Spleen (tissue), 13 donors: ENCODE measurements at places on chromosomes 12 and 14. TPM values are rescaled to one million over a fixed set of nuclear protein-coding genes. Genes with fewer than 3 reads are reported as not detected.

- no peak for DNase-seq
Measured at GRCh38 chr14:104473244-104473565, 106.4 kb upstream of the C14orf180 start.

DNA sequence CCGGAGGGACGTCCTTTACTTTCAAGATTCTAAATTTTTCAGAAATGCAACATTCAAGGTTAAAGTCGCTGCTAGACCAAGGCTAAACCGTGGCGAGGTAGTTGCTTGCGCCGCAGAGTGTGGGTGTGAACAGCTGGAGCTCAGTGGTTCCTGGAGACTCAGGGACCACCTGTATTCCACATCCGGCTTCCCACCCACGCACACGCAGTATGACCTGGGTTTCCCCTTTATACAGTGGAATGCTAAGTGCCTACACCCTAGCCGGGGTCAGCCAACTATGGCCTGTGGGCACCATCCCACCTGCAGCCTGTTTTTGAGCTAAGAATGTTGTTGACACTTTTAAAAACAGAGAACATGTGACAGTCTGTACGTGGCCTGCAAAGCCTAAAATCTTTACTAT is 42.9 kb upstream of the TESC start:
- no peak for DNase-seq

The FLRT2 gene
- total RNA-seq = 48.3 TPM

The IFNG-AS1 gene
- 21.2 TPM for total RNA-seq

The GPD1 gene
- not detected for total RNA-seq

DNA sequence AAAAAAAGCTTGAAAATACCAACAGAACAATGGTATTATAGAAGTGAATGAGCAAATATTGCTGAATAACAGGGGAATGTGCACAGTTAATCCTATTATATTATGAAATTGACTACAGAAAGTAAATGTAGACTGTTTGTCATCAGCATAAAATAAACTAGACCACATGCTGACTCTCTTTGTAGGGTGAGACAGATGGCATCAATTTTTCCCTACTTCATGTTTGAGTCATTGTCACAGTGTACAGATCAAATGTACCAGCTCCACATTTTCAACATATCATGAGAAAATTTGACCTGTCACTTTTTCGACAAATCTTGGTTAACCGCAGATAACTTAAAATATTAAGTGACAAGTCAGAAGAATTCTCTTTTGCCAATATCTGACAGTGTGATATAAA is 421.0 kb downstream of the RPL10L start:
- DNase-seq = no peak

GRCh38 chr14:31712244-31713127 is 151.3 kb downstream of the NUBPL start:
- peak; percentile 75 for DNase-seq

DNA sequence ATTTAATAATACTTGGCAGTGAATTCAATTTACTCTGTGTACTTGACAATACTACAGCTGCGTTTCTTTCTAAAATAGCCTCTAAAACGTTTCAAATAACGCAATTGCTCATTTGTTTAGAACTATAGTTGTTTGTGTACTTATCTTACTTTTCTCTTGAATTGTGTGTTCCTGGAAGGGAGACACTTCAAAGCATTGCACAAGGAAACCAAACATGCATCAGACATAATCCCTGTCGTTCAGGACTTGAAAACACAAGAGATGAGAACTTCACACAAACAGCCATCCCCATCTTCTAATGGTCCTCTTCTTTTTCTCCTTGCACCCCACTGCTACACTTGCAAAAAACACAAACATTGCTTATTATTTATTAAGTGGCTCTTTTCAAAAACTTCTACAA is 38.5 kb downstream of the PTGER2 start:
- no peak for DNase-seq

The KIF5A gene
- total RNA-seq = not detected

DNA sequence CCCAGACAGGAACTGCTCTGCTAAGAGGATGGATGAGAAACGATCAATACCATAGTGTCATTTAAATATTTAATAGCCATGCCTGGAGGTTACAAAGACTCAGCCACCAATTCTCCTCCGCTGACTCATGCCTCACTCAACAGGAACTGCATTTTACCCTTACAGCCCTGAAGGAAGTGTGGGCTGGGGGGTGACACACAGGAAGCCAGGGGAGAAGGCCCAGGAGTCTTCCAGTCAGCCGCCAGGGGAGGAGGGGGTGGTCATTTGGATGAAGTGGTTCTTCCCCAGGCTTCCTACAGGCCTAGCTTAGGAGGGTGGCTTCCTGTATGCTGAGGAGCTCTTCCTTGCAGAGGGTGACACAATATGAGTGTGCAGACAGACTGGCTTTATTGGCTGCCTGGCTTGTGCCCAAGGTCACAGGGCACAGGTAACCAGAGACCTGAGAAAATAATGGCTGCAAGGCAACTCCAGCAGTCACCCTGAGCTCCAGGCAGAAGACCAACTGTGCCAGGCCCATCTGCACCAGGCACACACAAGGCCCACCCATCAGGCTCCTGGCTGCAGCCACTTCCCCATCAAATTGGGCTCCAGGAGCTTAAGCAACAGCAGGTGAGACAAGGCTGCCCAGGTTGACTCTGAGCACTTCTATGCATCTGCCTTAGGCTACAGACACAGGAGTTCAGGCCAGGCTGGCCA is 30.6 kb upstream of the RPLP0 start:
- DNase-seq = peak; percentile 88

DNA sequence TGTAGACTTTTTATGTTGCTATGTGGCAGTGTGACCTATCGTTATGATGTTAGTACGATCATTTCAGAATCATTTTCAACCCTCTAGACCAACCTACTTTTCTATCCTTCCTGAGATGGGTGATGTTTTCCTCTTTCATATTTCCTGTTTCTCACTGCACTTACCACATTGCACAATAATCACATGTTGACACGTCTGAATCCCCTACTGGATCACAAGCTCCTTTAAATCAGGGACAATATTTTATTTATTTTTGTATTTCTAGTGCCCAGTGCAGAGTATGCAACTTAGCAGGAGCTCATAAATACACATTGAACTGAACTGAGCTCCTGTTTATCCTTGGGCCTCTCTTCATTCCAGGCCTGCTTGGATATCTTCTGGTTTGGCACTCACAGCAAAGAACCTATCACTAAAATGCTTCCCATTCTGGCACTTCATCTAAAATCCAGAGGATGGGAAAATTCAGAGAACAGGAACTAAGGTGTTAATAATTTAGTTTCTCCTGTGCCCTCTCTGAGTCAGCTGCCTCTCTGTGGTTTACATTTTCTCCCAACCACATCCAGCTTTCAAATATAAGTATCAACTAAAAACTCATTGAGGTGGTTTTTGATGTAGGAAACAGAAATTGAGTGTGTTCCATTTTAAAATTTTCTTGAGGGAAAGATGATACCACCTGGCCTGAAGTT is 69.4 kb upstream of the DYRK2 start:
- no peak for DNase-seq

The OLR1 gene
- total RNA-seq = 1.4 TPM

DNA sequence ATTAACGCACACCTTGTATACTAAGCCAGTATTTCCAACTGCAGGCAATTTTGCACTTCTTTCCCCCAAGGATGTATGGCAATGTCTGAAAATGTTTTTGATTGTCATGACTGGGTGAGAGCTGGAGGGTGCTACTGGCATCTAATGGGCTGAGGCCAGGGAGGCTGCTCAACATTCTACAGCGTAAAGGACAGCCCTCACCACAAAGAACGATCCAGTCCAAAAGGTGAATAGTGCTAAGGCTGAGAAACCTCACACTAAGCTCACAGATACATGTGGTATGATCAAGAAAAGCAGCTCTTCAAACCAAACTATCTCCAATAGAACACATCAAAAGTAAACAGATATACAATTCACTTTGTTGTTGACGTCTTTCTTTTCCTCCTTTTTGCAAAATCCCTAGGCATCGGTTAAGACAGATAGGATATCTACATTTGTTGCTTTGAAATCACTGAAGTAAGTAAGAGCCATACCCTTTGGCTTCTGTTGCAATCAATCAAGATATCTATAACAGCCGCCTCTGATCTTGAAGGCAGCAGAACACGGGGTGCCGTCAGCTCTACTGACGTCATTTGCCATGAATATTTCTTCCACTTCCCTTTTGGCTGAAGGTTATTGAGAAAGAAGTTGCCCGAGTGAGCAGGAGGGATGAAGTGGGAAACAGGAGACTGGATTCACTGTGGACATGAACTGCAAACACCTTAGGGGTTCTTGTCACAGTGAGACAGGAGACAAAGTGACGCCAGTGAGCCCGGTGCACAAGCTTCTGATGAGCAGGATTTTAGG is 218.3 kb downstream of the FOXN3 start:
- no peak for DNase-seq

DNA sequence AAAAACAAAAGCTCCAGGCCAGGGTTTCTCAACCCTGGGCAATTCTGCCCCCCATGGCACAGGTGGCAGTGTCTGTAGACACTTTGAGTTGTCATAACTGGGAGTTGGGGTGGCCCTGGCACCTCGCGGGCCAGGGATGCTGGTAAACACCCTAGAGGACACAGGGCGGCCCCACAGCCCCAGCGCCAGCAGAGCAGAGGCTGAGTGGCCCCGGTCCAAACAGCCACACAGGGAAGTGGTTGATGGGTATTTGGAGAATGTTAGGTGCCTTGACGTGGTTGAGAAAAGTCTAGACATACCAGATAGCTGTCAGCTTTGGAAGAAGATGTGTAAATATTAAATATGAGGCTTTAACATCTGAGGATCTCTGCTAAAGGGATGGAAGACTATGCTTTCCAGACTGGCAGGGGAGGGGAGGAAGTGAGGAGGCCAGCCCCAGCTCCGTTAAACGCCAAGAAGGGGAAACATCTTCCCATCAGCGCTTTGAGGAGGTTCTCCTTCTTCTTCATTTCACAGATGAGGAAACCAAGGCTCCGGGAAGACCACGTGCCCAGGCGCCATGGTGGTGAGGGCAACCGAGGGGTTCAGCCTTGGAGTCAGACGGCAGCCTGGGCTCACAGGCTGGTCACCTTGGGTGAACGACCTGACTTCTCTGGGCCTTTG is 103.7 kb downstream of the SCARB1 start:
- DNase-seq = no peak

DNA sequence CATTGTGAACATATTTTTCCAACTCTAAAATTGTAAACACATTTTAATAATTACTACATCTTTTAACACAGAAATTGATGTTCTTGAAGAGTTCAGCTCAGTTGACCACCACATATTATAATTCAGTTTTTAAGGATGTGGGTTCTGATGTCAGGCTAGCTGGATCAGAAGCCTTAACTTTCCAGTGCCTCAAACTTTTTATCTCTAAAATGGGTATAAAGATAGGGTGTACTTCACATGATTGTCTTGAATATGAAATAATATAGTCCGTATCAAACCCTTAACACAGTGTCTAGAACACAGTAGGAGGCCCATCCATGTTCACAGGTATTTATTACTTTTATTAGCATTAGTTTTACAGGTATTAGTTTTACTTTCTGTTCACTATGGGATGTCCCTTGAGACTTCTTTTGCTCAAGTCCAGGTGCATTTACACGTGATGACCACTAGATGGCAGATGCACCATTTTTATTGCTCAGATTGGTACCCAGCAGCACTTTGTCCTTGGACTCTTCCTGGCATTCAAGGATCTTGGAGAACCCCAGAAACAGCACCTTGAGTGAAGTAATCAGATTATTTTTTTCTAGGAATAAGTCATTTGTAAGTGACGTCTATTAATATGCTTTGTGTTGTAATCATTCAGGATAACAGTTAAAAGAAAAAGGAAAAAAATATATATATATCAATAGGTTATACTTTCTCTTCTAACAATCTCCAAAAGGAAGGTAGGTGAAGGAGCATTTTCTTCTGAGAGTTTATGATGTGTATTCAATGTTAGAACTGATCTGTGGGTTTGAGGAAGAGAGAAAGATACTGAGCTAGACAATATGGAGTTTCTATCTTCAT is 580.2 kb downstream of the ETNK1 start:
- DNase-seq = no peak

DNA sequence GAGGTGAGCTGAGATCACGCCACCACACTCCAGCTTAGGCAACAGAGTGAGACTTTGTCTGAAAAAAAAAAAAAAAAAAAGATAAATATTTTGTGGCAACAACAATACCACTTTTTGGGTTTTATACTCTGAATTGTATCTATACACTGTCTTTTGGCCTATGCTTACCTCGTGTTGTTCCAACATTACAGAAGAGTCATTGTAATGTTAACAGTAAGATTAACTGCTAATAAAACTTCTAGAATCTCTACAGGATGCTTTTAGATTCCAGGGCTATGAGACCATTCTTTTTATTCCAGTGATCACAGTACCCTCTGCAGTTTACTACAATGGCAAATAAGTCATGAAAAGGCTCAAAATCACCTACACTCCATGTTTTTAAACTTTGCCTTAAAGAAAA is 11.6 kb downstream of the IFT81 start:
- DNase-seq = no peak

DNA sequence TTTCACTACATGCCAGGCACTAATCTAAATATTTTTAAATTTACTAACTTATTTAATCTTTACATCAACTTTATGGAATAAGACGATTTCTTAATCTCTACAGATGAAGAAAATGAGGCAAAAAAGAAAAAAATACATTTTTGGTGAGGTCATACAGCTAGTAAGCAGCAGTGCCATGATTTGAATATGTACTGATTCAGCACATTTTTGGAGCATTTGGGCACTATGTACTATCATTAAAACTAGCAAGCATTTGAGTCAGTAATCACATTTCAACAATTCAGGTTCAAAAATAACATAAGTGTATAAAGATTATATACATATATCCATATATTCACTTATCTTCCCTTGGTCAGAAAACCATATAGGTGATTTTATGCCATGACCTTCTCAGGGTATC is 124.4 kb upstream of the TMTC1 start:
- no peak for DNase-seq

- DNase-seq = no peak
Measured at GRCh38 chr14:52266179-52266578, 1.3 kb upstream of the PTGDR start.

DNA sequence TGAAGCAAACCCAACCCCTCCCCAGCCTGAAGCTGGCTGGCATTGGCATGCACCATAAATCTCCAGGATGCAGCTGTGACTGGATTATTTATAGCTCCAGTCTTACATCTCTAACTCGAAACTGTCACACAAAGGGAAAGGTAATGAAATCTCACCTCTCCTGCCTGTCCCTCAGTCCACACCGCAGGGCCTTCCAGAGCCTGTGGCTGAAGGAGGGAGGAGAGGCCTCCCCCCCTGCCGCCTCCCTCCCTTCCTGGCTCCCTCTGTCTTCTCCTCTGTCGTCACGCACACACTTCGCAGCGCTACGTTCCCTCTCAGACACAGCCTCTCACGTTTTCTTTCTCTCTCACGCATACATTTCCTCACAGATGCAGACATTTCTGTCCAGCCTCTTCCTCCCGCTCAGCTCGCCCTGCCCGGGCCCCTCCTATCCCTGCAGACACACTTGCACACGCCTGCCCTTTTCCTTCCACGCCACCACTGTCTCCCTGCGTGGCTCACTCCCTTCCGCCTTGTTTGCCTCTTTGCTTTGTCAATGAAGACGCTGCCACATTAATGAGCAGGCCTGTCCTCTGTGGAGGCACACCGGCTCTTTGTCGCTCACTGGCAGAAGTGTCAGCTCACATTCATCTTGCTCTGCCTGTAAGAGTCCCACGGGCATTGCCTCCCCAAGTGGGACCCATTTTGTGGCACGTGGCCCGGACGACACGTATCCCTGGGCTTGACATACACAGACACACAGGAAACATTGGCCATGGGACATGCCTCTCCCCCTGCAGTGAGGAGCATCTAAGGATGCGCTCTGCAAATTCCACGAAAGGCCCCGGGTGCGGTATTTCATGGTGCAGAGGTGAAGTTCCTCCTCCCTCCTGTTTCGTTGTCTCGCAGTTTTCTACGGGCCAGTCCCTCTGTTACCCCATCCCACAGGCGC is 27.9 kb downstream of the IRF2BPL start:
- no peak for DNase-seq

GRCh38 chr14:41167040-41167439 is 439.6 kb upstream of the LRFN5 start:
- no peak for DNase-seq
